ENCODE measurements at places on chromosomes 6 and 20.

- DNase-seq = no peak
Measured at GRCh38 chr6:20055916-20056315, 156.4 kb downstream of the MBOAT1 start.

GRCh38 chr6:14206391-14206790, 88.8 kb downstream of the CD83 start:
- no peak for DNase-seq

- no peak for DNase-seq
Measured at GRCh38 chr6:124002377-124003081, 198.9 kb downstream of the NKAIN2 start.

DNA sequence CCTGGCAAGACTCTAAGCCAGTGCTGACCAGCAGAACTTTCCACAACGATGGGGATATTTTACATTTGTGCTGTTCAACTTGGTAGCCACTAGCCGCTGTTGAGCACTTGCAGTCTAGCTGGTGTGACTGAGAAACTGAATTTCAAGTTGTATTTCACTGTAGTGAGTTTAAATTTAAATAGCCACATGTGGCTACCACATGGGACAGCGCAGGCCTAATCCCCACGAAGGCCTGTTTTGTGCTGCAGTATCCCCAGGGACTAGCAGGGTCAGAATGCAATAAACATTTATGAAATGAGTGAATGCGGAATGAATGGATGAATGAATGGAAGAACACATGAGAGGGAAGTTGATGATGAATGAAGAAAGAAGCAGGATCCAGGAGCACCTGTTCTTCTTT, 115.8 kb downstream of the TRERF1 start:
- no peak for DNase-seq

DNA sequence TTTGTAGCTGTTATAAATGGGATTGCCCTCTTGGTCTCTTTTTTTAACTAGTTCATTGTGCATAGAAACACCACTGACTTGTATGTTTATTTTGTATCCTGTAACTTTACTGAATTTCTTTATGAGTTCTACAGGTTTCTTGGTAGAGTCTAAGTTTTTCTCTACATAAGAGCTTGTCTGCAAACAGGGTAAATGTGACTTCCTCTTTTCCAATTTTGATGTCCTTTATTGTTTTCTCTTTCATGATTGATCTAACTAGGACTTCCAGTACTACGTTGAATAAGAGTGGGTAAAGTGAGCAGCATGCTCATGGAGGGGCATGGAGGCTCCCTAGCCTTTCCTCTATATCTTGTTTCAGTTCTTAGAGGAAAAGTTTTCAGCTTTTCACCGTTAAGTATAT, 3.0 kb upstream of the WFDC10A start:
- no peak for DNase-seq
